ENCODE measurements at places on chromosomes 12 and 14. TPM values are rescaled to one million over a fixed set of nuclear protein-coding genes. Genes with fewer than 3 reads are reported as not detected.

DNA sequence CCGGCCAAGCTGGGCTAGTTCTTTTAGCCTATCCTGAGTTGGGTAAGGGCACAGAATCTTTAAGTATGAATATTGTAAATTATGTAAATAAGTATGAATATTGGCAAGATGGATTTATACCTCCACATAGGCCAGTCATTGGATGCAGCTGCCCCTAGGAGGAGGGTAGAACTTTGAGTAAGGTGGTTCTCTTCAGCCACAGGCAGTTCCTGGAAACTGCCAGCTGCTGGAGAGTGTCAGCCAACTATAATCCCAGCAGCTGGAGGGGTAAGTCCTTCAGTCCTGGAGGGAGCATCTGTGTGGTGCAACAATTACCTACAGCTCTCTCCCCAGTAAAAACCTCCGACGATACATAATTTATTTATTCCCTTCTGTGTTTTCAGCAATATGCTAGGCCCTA lies 65.8 kb upstream of the TMPO start:
- no peaks in the 10 kb centered on the region for H3K27me3 ChIP-seq
- H3K4me1 ChIP-seq, result no peaks in the 10 kb centered on the region
- H3K4me3 ChIP-seq, result no peak overlapping the region
- no peak for DNase-seq
- no peak overlapping the region for H3K27ac ChIP-seq

- H3K27ac ChIP-seq, result no peak overlapping the region
- H3K27me3 ChIP-seq, result peaks cover 5% of the 10 kb centered on the region
- no peaks in the 10 kb centered on the region for H3K36me3 ChIP-seq
- no peak overlapping the region for H3K4me3 ChIP-seq
- no peaks in the 10 kb centered on the region for H3K4me1 ChIP-seq
These were observed 65.6 kb downstream of the NTF3 start for GRCh38 chr12:5497329-5498053.

DNA sequence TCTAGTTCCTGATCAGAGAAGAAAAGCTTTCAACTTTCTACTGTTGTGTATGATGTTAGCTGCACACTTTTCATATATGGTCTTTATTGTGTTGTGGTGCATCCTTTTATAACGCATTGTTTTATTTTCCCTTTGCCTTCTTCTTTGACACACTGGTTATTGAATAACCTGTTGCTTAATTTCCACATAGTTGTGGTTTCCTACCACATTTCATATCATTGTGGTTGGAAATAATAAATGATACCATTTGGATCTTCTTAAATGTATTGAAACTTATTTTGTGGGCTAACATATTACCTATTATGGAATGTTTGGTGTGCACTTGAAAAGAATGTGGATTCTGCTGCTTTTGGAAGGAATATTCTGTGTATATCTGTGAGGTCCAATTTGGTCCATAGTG lies 64.9 kb downstream of the GPHN start:
- no peaks in the 10 kb centered on the region for H3K4me1 ChIP-seq
- DNase-seq, result no peak
- no peaks in the 10 kb centered on the region for H3K27me3 ChIP-seq
- H3K27ac ChIP-seq, result no peak overlapping the region

GRCh38 chr14:54867011-54867410 lies 35.6 kb downstream of the GCH1 start:
- H3K27ac ChIP-seq, result no peak overlapping the region
- no peak for DNase-seq
- H3K27me3 ChIP-seq, result no peaks in the 10 kb centered on the region
- H3K36me3 ChIP-seq, result no peaks in the 10 kb centered on the region

DNA sequence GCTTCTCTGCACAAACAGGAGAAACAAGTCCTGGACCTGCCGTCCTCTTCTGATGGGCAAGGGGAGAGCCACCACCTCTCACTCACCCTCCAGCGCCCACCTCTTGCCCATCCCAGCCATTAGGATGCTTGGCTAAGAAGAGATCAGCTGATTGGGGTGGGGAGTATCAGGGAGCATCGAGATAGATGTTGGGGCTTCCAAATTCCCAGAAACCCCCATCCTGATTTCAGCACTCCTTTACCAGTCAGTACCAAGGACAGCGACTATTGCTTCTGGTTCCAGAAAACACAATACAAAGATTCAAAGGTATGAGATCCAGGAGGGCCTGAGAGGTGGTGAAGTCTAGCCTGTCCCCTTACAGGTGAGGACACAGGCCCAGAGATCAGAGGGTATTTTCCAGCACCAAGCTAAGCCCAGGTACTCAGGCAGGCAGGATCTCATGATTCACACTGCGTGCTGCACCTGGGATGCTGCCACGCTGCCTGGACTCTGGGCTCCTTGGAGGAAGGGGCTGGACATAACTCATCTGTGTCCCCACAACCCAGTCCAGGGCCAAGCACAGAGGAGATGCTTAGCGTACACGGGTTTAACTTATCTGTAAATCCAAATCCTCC lies 76.6 kb downstream of the TUNAR start:
- no peaks in the 10 kb centered on the region for H3K27me3 ChIP-seq
- H3K4me1 ChIP-seq, result no peaks in the 10 kb centered on the region
- no peaks in the 10 kb centered on the region for H3K36me3 ChIP-seq
- H3K27ac ChIP-seq, result no peak overlapping the region
- no peak for DNase-seq

DNA sequence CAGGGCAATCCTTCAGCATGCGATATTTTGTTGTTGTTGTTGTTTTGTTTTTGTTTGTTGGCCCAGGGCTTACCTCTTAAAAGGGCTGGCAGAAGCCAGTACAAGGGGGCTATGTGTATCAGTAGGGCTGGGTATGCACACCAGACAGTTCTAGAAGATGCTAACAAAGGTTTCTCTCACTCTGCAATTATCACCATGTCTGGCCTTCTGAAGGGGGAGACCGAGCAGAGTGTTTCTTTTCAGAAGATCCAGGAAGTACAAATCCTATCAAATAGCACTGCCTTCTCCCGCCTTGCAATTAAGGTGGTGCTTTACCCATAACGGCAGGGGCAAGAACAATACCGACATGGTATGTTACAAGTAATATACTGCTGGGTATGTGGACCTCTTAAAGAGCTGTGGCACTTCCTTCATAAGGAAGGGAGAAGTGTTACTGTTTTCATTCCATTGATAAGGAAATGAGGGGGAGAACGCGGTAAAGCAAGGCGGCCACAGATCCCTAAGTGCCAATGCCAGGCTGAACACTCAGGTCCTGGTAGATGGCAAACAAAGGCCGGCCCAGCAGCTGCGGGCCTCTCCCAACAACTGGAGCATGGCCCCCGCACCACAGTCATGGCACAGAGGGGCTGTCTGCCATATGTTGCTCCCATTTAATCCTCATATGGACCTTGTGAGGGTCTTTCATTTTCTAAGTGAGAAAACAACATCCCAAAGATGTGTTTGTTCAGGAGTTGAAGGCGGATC lies 19.2 kb upstream of the CACNA2D4 start:
- no peak for DNase-seq
- H3K27me3 ChIP-seq, result no peaks in the 10 kb centered on the region
- peaks cover 10% of the 10 kb centered on the region for H3K4me1 ChIP-seq
- H3K27ac ChIP-seq, result peak overlapping the region; percentile 69
- no peak overlapping the region for H3K4me3 ChIP-seq

GRCh38 chr12:39440101-39440500 lies 2.8 kb downstream of the KIF21A start:
- H3K4me3 ChIP-seq, result no peak overlapping the region
- no peaks in the 10 kb centered on the region for H3K27me3 ChIP-seq
- no peak for DNase-seq
- H3K4me1 ChIP-seq, result peaks cover 30% of the 10 kb centered on the region

DNA sequence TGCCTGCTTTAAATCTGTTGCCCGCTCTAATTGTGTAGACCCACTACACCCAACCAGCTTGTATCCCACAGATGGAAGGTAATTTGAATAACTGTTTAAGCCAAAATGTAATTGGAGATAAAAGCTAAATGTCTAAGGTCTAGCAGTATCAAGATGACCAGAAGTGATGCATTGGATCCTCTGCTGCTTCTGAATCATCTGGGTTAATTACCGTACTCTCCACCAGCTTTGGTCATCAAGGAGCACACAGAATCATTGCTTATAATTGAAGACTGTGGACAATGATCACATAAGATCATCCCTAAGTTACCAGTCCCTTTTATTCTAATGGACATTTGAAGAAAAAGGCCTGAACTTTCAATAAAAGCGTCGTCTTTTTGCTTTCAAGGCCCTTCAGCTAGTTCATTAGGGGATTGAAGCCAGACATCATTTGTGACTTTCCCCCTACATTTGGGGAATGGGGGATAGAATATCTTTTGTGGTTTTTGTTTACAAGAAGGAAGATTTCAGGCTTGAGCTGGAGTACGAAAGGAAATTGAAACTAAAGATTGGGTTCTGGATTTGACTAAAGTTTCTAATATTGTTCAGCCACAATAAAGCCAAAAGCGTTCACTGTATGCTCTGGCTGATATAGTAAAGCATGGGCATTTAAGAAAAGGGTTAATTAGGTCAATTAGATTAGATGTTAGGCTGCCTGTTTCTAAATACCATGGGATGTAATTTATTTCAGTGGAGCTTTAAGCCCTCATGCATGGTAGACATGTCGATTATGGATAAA lies 123.2 kb downstream of the CHST11 start:
- H3K27me3 ChIP-seq, result no peaks in the 10 kb centered on the region
- H3K27ac ChIP-seq, result no peak overlapping the region
- no peaks in the 10 kb centered on the region for H3K36me3 ChIP-seq
- no peak overlapping the region for H3K4me3 ChIP-seq

GRCh38 chr12:42609605-42610004 lies 20.1 kb upstream of the PRICKLE1 start:
- no peak for DNase-seq
- no peaks in the 10 kb centered on the region for H3K4me1 ChIP-seq
- no peaks in the 10 kb centered on the region for H3K27me3 ChIP-seq
- no peak overlapping the region for H3K27ac ChIP-seq

DNA sequence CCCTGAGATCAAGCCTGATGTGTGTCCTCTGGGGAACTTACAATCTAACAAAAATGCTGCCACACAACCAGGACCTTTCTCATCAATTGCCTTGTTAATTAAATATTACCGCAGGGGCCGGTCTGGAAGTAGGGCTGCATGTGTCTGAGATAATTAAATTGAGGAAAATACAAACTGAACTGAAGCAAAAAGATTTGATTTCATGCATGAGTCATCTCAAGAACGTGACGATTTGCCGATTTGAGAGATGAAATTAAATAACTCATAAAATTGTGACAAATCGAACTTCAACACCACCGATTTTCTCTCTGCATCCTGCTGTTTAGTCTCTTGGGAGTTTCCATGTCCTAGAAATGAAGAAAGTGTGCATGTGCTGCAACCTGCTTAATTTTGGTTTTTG lies 94.6 kb upstream of the DAAM1 start:
- H3K4me3 ChIP-seq, result no peak overlapping the region
- no peaks in the 10 kb centered on the region for H3K36me3 ChIP-seq
- no peak overlapping the region for H3K27ac ChIP-seq
- peaks cover 10% of the 10 kb centered on the region for H3K27me3 ChIP-seq

Gene APPL2
- total RNA-seq, result 14.4 TPM

Gene NXPH4
- 1.9 TPM for total RNA-seq

Gene PRR4
- total RNA-seq, result 0.85 TPM

Gene P2RX7
- 8.6 TPM for total RNA-seq

Gene LGR5
- 0.12 TPM for total RNA-seq
